GM12892 (cell line): ENCODE measurements at places on chromosomes 2 and 18.

- DNase-seq, result no peak
These were observed 115.4 kb downstream of the PXDN start for GRCh38 chr2:1628893-1629292.

DNA sequence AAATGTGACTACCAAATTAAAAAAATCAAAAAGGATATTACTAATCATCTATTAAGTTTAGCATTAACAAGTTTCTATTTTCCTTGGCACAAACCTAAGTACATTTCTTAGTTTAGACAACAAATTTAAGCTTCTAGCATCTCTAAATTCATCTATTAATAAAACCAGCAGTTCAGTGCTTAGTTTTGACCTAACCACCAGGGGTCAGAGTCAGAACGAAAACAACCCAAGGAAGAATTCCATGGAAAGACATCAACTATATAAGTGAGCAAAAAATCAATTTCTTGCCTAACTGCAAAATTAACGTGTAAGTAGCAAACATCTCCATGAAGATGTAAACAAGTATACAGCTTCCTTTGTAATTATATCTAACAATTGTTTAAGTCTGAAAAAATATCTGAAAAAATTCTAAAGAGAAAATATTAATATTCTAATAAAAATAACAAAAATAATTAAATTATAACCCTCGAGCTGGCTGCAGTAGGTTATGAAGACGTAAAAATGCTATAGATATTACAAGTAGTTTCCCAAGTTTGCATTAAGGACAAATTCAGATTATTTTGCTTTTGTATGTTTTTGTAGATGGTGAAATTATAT is 83.7 kb downstream of the CERKL start:
- no peak for DNase-seq

- DNase-seq, result no peak
These were observed 176.9 kb upstream of the SMAD7 start for GRCh38 chr18:49127471-49128190.

GRCh38 chr2:85801871-85802270 is 48.1 kb downstream of the ATOH8 start:
- DNase-seq, result no peak

GRCh38 chr2:98188351-98189046 is 101.5 kb downstream of the VWA3B start:
- DNase-seq, result no peak

- DNase-seq, result no peak
These were observed 94.6 kb upstream of the SCG2 start for GRCh38 chr2:223696719-223697118.

DNA sequence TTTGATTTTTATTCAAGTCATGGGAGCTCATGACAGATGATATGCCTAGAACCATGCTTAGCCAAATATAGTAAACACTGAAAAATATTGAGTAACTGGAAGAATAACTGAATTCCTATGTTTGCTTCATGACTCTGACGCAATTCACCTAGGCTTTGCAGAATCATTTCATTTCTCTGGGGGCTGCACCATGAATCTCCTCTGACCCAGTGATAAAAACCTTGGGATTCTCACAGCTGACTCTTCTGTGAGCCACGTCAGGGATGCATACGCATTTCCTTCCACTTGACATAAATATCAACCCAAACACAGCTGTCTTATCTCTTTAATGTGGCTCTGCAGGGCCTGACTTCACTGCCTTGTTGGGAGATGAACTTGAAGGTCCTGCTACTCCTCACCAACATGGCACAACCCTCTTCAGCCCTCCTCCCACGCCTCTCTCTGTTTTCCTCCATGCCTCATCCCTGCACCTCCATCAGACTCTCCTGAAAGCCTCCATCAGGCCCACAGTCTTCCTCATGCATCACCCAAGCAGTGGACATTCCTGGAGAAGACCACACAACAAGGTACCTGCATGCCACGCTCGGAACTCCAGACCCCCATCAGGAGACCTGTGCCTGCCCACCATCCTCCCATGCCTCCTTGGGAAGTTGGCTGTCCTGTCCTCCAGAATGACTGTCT is 29.8 kb downstream of the COL6A3 start:
- DNase-seq, result no peak

GRCh38 chr2:136378712-136379595 is 261.0 kb upstream of the CXCR4 start:
- no peak for DNase-seq

DNA sequence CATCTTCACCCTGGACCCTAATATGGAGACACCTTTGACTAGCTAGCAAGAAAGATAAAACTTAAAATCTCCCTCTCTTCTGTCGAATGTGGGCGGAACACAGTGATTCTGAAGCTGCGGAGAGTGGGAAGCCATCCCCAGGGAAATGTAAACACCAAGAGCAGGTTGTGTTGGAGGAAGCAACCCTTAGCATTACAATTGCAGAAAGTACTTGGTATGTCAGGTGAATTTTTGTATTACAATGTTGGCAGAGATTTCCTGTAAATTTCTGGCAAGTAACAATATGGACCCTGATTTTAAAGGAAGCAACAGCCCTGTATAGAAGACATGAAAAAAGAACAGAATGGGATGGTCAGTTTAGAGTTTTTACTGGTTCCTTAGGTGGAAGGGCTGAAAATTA is 35.8 kb downstream of the TSN start:
- DNase-seq, result no peak

DNA sequence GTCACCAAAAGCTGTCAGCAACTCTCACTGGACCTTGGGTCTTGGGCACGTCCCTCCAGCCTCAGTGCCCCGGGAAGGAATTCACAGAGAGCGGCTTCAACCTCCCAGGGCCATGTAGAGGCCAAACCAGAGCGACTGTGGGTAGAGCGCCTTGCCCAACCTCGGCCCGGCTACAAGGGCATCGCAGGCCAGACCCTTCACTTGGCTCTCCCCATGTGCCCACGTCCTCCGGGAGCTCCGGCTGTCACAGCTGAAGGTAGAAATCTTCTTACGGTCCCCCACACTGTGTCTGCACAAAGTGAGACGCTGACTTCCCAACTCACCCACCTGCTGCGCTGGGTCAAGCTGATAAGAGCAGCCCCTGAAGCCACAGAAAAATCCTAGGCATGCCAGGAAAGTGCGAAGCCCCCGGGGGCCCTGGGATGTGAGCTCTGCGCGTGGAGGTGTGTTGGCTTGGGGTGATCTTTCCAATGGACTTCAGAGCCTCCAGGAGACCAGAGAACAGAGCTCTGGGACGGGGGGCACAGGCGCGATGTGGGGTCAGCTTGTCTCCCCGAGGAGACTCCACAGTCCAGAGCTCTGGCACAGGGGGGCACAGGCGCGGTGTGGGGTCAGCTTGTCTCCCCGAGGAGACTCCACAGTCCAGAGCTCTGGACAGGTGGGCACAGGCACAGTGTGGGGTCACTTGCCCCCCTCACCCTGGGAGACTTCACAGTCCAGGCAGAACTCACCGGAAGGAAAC is 105.5 kb downstream of the RTP5 start:
- no peak for DNase-seq

DNA sequence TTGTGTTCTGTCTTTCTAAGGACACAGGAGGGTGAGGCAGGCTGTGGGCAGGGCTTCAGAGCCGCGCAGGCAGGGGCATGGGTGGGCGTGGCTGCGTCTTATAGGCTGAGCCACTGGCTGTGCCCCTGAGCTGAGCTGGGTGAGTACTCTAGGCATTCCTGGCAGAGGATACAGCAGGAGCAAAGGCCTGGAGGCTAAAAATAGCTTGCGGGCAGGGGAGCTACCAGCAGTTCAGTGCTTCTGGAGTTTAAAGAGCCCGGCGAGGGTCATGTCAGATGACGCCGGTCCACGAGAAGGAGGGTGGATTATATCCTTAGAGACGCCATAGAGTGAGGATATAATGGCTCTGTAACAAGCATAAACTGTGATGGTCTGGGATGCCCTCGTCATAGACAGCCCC is 31.5 kb upstream of the PDIA6 start:
- no peak for DNase-seq

GRCh38 chr2:53028225-53028624 is 739.4 kb upstream of the CHAC2 start:
- no peak for DNase-seq

- DNase-seq, result no peak
These were observed 92.2 kb downstream of the TGFA start for GRCh38 chr2:70461414-70461813.

- DNase-seq, result no peak
These were observed 68.7 kb upstream of the FSHR start for GRCh38 chr2:49222975-49223528.

DNA sequence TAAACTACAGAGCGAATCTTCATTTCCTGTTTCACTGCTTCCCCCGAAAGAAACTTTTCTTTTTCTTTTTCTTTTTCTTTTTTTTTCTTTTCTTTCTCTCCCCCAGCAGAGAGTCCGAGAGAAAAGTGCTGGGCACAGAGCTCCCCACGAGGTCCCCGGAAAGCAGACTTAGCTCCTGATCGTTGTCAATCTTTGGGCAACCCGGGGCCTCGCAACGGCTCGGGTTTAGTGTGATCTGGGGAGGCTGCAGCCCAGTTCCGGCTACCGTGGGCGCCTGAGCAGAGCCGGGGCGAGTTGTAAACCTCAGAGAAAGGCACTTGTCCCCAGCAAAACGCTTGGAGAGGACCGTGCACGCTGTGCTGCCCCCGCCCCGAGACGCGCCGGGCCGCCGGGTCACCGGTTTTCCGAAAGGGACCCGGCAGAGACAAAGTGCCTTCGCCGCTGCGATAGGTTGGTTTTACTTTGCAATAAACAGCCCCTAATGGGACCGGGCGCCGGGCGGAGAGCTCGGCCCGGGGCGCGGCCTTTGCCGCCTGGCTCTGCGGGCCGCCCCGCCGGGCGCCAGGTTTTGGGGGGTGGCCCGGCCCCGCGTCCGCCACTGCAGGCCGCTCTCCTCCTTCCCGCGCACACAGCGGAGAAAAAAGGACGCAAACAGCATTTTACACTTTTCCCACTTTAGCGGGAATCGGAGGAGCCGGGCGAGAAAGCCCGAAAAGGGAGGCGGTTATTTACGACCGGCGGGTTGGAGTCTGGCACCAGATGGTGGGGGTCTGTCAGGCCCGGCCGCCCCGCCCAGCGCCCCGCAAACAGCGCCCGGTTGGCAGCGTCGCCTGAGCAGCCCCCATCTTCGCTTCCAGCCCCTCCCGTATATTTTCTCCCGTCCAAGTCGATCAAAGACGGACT is 136.0 kb downstream of the INSIG2 start:
- peak; percentile 41 for DNase-seq

GRCh38 chr2:19635951-19636510 is 265.8 kb downstream of the TTC32 start:
- no peak for DNase-seq

- no peak for DNase-seq
These were observed 8.4 kb upstream of the IER3IP1 start for GRCh38 chr18:47184419-47185050.

DNA sequence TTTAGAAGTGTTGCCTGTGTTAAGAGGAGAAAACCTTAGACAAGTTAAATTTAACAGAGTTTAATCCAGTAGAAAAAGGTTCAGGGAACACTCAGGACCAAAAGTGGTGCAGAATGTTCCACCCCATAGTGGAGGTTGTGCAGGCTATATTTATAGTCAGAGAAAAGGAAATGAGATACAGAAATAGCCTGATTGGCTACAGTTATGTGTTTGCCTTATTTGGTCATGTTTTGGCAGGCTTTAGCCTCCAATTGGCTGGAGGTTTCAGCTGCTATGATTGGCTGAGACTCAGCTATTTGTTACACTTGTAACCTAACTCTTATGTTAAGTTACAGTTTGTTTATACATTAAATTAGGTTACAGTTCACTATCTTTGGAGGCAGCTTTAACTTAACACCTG is 4.2 kb downstream of the STAMBP start:
- no peak for DNase-seq

DNA sequence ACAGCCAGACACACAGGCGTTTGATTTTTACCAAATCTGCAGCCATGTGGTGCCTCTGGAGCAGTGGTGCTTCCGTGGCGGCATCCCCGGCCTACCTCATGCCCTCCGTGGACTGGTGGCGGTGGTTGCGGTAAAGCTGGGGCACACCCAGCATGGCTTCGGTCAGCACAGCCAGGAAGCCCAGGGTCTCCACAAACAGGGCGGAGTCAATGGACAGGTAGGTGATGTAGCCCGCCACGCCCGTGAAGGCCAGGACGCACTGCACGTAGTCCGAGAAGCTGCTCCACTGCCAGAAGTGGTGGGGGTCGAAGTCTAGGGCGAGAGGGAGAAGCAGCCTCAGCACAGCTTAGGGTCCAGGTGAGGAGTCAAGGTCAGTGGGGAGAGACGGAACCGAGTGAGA is 32.4 kb downstream of the SLC66A2 start:
- DNase-seq, result no peak

DNA sequence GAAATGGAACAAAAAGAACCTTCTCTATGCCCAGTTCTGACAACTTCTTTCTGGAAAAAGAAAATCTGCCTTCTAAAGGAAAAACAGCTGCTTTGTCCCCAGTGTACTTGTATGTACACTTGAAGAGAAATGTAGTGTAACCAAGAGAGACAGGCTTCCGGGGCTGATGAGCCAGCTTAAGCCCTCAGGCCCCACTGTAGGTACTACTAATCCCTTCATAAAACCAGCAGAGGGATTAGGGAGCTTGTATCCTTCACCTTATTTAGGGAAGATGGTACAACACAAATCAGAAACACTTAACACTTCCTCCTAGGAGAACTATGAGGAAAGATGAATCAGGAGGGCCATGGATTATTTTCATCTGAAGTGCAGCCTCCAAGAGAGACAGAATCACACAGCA is 18.8 kb upstream of the SUCLG1 start:
- DNase-seq, result no peak

DNA sequence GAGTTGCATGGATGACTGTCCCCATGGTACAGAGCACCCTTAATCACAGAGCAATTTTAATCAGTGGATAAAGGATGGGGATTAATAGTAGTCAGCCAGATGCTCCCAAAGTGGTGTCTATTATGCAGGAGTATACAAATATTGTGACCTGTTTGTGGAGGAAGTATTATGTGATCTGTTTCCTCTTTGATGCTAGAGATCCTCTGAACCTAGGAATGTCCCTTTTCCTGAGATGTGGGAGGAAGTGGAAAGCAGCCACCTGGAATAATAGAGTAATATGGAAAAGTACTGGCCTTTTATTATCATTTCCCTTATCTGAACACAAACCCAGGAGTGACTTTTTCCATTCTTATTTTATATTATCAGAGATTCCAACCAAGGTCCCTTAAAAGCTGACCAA is 94.2 kb upstream of the EFEMP1 start:
- no peak for DNase-seq

DNA sequence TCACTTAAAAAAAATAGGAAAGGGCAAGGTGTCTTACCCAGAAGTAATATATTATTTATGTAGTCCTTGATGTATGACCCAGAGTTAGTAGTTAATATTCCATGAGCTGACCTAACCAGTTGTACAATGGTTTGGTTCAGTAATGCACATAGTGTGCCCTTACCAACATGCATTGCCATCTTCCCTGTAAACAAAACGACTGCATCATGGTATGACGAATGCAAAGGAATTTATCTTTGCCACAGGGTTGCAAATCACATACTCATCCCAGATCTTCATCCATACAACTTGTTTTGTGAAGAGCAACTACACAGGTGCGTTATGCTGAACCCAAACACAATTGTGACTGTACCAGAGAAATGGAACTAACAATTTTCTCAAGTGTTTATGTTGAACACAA is 68.9 kb upstream of the ZSWIM2 start:
- no peak for DNase-seq
